Skin of body (tissue), 3 donors: ENCODE measurements at places on chromosomes 3 and 15.
A peak's percentile ranks its signal among the peaks of the same experiment; 100 is the strongest.

DNA sequence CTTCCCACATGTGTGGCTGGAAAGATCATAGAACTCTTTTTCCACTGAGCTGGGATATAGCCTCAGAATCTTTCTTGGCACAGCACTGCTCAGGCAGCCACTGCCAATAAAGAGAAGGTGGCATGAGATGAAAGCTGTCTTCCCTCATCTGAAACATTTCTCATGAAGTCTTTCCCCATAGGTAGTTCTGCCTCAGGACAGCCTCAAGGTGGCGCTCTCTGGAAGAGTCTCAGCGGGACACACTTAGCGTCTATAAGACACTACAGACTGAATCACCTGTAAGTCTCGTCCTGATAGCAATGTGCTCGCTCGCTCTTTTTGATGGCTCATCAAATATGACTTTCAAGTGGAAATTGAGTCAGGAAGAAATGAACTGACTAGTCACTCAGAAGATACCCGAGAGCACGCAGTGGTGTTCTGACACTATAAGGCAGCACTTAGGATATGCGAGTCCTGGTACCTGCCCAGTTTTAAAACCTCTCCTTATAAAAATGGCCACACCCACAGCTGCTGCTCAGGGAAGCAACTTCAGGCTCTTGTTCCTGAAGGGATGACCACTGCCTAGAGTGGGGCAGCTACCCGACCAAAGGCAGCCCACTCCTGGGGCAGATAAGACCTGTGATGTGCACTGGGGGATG lies 269.5 kb downstream of the SUCLG2 start:
- DNase-seq, result no peak

DNA sequence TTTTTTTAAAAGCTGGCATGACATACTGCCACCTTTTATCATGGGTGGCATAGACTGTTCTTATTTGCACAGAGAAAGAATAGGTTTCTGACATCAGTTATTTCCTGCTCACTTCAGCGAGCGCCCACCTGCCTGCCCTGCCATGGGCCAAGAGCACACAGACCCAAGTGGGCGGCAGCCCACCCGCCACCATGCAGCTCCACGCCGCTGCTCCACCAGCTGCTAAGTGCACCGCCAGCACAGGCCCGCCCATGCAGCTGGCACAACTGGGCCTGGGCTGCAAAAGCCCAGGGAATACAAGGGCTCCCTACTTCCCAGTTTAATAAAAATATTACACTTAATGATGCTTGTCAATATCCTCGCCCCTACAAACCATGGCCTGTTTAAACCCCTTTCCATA lies 15.4 kb downstream of the ZNF148 start:
- no peak for DNase-seq

GRCh38 chr3:64816355-64816754 lies 128.6 kb upstream of the ADAMTS9 start:
- DNase-seq, result no peak

GRCh38 chr3:77137559-77137958 lies 97.7 kb downstream of the ROBO2 start:
- no peak for DNase-seq

DNA sequence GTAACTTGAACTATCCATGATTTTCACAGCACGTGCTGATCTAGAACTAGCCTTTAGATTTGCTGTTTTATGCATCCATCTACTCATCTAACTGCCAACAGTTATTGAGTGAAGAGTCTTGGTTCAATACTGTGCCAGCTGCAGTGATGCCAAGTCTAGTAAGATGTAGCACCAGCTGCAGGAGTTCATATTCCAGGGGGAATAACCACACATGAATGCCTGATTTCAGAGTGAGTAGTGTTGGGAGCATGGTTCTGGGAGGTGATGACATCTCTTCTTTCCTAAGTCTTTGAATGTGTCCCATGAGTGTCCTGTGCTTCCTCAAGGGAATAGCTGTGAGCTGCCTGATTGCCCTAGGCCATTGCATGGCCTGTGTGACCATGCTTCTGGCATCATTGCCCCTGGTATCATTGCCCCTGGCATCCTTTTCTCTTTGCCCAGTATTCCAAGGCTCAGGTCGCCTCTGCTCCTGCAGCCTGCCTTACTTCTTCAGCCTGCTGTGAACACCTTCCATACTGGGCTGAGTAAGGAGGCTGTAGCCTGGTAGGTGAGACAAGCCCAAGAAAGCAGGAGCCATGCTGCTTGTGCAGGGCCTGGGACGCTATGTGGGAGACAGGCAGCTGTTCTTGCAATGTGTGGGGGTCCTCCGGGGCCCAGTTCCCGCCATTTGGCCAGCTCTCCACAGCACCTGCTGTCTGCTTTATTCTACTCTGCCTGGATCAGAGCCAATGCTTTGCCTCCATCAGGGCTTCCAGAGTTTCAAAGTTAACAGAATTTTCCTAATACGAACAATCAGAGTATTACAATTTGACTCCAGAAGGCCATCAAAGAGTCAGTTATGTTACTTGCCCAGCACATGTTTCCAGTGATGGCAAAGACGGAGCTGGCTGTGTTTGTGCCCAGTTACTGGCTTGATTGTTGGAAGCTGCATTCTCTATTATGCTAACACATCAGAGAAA lies 73.2 kb downstream of the CLSTN2 start:
- DNase-seq, result no peak

GRCh38 chr3:102000620-102001209 lies 151.4 kb downstream of the NFKBIZ start:
- no peak for DNase-seq

DNA sequence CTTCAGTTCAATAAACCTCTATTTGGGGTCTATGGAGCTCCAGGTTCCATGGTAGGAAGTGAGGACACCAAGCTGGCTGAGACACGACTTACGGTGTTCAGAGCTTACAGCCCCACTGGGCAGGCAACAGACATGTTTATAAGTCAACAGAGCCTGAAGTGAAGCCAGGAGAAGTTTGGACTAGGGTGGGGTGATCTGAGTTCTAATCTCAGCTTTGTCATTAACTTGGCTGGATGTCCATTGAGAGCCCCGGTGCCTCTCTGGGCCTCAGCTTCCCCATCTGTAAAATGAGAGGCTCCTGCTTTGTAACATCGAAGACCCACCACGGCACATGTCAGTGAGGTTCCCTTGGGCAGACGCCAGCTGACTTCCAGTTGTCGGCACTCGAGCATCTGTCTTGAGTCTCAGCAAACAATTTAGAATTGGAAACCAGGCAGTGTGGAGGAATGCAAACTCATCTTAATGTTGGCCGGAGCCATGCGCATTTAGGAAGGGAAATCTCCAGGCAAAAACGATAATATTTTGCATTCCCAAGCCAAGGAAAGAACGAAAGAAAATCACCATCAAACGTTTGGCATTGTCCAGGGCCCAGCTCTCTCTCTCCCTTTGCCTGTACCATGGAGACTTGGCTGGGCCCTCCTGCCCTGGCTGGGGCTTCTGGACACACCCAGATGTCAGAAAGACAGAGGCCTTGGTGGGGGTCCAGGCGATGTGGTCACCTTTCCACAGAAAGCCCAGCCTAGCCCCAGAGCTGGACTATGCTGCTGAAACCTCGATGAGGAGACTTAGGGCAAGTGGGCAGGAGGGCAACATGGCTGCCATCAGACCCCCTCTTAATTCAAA lies 18.4 kb downstream of the ITGA11 start:
- peak; percentile 90 for DNase-seq

GRCh38 chr3:112231727-112232126 lies 62.3 kb downstream of the SLC9C1 start:
- no peak for DNase-seq

DNA sequence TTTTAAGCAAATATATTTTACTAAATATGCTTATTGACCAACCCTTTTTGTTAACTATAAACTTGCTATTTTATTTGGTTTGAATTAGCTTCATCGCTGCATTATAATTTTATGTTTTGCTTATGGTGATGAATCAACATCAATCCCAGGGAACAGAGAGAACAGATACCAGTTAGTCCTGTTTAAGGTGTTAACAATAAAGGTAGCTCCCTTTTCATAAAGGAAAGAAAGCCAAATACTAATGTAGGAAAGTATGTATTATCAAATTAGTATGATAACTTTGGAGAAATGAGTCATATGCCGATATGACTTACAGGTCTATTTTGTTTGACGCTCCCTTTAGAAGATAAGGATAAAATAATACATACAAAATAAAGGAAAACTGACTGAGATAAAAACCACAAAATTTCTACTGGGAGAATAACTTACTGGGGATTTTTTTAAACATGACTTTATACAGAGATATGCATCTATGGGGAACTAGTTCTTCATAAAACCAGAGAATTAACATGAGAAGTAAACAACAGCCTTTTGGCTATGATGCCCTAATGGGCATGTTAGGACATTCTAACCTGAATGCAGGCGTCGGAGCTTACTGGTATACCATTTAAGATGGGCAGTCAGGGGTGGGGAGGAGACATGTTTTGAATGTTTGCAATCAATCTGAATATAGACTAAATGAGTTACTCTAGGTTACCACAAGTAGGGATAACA lies 4.5 kb downstream of the OR5K2 start:
- DNase-seq, result no peak

GRCh38 chr3:176469694-176470205 lies 727.5 kb downstream of the TBL1XR1 start:
- DNase-seq, result no peak

- DNase-seq, result no peak
Measured at GRCh38 chr15:49225572-49226281, 55.7 kb downstream of the GALK2 start.
